Stimulated activated CD4-positive, alpha-beta T cell treated with anti-CD3 and anti-CD28 coated beads, Interleukin-2, amount 100 ng/mL, for 48 hours (primary cell): ENCODE measurements at places on chromosomes 7 and 10.

DNA sequence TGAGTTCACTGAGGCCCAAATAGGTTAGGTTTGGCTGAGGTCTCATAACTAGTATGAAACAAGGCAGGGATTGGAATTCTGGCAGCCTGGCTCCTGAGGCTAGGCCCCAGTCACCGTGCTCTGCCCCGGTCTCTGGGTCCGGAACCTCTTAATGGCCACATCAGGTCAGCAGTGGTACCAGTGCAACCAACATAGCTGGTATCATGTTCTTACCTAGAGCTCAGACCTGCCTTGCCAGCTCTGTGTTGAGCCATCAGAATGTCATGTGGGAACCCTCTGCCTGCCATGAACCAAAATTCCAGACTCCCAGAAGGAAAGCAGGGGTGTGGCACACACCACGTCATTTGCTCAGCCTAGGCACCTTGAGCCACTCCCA lies 56.5 kb downstream of the ZNF467 start:
- no peak for DNase-seq

DNA sequence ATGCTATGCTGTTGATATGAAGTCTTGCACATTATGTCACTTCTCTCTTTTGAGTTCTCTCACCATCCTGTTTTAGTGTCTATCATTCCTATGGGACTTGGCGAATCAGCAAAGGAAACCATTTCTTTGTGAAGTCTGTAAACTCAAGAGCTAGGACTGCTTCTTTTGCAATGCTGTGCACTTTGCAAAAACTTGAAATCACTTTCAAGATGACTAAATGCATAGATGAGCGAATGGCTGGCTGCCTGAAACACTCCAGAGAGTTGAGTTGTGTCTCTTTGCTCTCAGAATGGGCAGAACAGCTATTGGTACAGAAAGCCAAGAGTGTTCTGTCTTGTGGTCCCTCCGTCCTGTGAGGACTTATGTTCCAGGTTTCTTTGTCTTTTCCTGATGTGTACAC lies 18.3 kb upstream of the ELMO1 start:
- DNase-seq: no peak

- DNase-seq: no peak
These were observed 213.0 kb upstream of the SMIM30 start for GRCh38 chr7:113331155-113331898.

- DNase-seq: no peak
These were observed 88.2 kb upstream of the AFAP1L2 start for GRCh38 chr10:114492351-114493037.

GRCh38 chr10:33190406-33190805 lies 144.1 kb downstream of the NRP1 start:
- DNase-seq: no peak

DNA sequence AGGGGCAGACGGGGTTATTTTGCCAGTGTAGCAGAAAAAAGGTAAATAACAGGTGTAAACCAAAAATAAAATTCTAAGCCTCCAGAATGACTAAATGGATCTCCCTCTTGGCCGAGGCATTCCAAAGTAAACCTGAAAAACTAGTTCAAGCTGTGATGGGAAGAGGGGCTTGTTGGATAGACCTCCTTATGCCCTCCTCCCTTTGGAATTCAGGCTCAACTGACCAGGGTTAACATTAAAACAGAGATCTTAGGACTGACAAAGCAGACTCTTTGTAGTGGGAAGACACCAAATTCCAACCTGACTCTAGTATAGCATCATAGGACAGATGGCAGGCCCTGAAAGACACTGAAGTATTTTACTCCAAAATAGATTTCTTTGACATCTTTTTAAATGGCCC lies 113.8 kb upstream of the ITGB1 start:
- DNase-seq: no peak

DNA sequence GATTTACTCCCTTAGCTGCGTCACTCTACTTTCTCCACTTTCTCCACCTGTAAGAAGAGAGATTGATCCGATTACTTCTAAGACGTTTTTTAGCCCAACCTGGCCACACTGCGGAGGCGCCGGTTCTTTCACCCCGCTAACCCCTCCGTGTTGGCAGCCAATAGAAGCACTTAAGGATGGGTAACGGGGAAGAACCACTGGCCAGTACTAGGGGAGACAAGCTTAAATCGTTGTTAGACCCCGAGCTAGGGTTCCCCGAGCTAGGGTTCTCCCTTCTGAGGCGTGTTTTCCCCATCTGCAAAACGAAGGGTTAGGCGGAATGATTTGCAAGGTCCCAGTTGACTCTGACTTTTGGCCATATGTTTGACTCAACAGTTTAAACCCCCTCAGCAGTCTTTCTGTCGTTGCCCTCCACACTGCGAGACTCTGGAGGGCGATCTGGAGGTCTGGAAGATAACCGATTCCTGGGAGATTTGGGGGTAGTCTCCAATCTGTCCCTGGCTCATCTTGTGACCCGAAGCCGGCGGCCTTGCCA lies 644 bp downstream of the UMAD1 start:
- DNase-seq: no peak

GRCh38 chr7:67470256-67470751 lies 473.7 kb downstream of the TYW1 start:
- DNase-seq: no peak

DNA sequence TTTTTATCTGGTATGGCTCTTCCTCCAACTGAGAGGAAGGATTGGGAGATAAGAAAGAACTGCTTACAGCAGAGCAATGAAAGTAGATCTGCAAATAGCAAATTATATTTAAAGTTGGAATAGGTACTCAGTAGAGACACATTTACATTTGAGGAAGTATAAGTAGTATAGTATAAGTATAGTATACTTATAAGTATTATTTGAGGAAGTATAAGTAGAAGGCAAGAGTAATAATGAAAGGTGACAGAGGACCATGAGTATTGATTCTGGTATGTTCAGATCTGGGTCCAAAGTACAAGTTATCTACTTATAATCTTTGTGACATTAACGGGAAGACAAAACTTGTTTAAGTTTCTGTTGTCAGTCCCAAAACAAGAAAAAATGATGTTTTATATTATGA lies 527.6 kb upstream of the SORCS1 start:
- DNase-seq: no peak

- no peak for DNase-seq
These were observed 98.5 kb upstream of the NPS start for GRCh38 chr10:127450644-127451043.

- DNase-seq: no peak
These were observed 278.8 kb downstream of the CACNA2D1 start for GRCh38 chr7:82164813-82165212.

DNA sequence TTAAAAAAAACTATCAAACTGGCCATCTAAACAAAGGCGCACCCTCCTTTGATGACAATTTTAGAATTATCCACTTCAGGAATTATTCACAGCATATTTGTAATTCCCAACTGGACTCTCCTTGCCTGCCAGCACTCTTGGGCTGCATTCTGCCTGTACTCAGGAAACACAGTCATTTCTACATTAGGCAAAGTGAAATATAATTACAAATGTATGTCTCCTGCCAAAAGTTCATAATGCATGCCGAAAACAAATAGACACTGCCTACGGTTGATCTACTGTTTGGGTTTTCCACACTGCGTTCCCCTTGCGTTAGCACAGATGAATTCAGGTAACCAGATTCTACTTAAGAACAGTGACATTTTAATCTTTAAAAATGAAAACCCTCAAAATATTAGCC lies 1.9 kb downstream of the HGF start:
- DNase-seq: no peak

GRCh38 chr10:71354776-71355175 lies 35.7 kb downstream of the SLC29A3 start:
- DNase-seq: no peak

GRCh38 chr7:80623503-80624252 lies 14.8 kb upstream of the CD36 start:
- no peak for DNase-seq

DNA sequence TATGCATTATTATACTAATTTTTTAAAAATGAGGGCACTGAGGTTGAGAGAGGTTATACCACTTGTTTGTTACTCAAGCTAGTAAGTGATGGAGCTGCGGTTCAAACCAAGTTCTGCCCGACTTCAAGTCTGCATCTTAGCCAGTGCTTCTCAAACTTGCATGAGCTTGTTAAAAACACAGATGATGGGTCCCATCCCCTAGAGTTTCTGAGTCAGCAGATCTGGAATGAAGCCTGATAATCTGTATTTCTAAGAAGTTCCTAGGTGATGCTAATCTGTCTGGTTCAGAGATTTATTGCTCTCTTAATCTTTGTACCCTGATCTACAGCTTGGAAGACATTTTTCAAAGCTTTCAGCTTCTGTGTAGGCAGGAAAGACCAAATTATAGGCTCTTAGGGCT lies 67.7 kb upstream of the CC2D2B start:
- no peak for DNase-seq

- DNase-seq: no peak
These were observed 188.2 kb downstream of the LRMDA start for GRCh38 chr10:75619635-75620034.

GRCh38 chr7:10930551-10930950 lies 43.1 kb upstream of the PHF14 start:
- DNase-seq: no peak

GRCh38 chr10:23980094-23980493 lies 228.8 kb upstream of the KIAA1217 start:
- no peak for DNase-seq

- DNase-seq: peak; percentile 63
These were observed 150.1 kb upstream of the KLF6 start for GRCh38 chr10:3935141-3935540.

DNA sequence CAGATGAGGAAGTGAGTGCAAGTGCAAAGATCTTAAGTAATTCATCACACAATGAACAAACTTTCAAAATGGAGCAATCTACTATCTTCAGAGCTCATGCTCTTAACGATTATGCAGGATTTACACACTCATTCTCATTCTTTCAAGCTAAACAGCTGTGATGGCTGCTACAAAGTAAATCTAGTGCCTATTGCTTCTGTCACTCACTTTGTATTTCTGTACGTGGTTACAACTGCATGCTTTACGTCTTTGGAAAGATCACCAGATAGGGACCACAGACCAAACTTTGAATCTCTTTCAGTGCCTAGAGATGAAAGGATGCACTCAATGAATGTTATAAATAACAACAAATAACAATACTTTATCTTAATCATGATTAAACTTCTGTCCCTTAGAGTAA lies 194.6 kb downstream of the MAGI2 start:
- DNase-seq: no peak

- no peak for DNase-seq
These were observed 16.2 kb downstream of the PKD1L1 start for GRCh38 chr7:47932016-47932415.

DNA sequence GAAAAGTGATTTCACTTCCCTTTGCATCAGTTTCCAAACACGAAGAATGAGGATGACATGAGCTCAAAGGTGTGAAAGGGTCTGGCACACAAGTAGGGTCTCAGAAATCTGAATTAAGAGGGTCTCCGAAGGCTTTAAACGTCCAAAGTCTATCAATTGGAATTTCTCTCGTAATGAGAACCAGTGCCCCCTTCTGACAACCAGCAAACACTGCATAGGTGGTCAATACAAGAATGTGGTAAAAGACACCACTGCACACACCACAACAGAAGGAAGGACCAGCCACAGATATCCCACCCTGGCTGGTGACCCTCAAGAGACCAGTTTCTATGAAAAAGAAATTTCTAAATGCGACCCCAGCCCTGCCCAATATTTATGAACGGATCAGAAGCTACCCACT lies 78.1 kb downstream of the CALN1 start:
- no peak for DNase-seq

DNA sequence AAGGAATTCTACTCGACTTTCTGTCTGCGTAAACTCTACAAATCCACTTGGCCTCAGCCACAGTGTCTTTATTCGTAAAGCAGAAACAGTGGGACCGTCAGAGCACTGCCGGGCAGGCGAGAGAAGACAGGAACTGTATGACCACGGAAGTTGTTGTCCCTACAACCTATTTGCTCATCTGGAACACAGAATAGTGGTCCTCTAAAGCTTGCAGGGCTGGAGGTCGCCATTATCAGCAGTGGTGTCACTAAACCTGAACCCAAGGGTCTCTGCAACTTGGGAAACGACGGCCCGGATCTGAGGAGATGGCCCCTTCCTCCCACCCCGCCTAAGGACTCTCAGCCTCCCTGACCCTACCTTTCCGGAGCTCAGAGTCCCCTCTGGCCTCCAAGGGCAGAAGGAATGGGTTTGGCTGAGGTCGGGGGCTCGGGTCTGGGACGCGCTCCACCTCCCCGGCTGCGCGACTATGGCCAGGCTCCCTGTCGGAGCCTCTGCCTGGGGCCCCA lies 442 bp downstream of the STYXL1 start:
- DNase-seq: no peak

DNA sequence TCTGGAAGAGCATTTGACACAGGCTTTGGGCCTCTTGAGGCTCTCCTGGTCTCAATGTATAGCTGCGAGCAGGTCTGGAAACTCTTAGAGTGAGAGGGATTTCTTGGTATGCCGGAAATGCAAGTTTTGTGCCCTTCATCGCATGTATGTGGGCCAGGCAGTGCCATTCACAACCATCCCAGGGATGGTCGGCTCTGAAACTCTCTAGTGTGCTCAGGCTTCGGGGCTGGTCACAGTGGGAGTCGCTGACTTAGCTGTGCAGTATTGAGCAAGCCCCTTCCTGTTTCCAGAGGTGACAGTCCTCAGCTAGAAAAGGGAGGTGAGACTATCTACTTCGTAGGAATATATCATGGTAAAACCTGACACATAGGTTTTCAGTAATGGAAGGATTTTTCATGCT lies 2.0 kb upstream of the AOAH start:
- no peak for DNase-seq

DNA sequence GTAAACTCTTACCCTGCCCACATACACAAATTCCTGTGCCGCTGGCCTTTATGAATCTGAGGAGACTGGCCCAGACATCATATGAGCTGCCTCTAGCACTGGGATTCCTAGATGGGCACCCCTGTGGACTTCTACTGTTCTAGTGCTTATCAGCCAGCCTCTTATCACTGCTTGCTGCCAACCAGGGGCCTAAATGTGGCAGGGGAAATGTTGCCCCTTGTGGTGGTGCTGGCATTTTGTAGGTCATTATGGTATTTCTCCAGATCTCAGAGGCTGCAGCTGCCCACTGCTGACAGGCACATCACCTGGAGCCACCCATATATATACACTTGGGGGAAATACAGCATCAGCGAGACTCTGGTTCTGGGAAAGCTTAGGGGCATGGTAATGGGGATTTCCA lies 5.4 kb downstream of the SFR1 start:
- DNase-seq: no peak
